Ascending aorta (tissue), 2 donors: ENCODE measurements at places on chromosomes 2 and 18. TPM values are rescaled to one million over a fixed set of nuclear protein-coding genes. Genes with fewer than 3 reads are reported as not detected.
A peak's percentile ranks its signal among the peaks of the same experiment; 100 is the strongest.

- H3K4me3 ChIP-seq = no peak overlapping the region
- no peaks in the 10 kb centered on the region for H3K27me3 ChIP-seq
Measured at GRCh38 chr2:70658476-70658875, 104.8 kb upstream of the TGFA start.

DNA sequence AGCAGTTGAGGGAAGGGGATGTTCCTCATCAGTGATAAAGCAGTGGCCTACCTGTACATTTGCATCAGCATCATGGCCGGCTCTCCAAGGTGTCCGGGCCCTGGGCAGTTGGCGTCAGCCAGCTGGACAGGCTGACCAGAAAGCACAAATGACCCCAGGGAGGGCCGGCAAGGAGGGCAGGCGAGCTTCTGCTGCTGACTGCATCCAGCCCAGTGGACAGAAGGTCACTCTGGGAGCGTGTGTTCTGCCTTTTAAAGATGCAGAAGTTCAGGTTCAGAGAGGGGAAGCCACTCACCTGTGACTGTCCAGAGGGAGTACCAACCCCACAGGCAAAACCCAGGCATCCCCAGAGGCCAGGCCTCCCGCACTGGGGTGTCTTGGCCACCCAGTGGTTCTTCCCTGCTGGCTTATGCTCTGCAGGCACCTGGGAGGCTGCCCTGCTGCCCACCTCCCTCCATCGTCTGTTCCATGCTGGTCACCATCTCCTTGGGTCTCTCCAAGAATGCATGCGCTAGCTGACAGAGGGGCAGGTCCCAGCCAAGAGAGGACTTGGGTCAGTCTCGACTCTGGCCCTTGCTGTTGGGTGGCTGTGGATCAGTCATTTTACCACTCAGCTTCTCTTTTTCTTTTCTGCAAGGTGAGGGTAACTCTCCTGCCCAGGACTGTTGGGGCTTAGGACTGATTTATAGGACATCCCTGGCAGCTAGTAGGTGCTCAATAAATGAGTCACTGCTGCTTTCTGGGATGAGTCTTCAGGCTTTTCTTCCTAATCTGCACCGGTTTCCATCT is 89.9 kb downstream of the INHBB start:
- H3K27me3 ChIP-seq = no peaks in the 10 kb centered on the region
- no peaks in the 10 kb centered on the region for H3K36me3 ChIP-seq
- H3K27ac ChIP-seq = no peak overlapping the region
- DNase-seq = no peak

DNA sequence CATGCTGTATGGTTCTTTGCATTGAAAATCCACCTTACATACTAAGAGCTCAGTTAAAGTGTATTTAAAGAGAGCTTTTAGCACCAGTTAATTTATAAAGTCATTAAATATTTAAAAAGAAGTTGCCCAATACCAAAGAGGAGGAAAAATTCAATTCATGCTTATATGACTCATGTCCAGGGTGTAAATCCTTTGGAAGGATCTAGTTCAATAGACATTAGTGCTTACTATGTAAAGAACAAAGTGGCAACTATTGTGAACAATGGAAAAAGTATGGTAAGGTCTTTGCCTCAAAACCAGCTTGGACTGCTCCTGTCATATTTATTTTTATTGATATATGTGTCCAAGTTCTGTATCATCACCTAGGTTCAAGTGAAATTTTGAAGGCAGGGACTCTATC is 90.5 kb downstream of the SCN9A start:
- no peak overlapping the region for H3K4me3 ChIP-seq
- no peak overlapping the region for H3K27ac ChIP-seq
- no peaks in the 10 kb centered on the region for H3K36me3 ChIP-seq

DNA sequence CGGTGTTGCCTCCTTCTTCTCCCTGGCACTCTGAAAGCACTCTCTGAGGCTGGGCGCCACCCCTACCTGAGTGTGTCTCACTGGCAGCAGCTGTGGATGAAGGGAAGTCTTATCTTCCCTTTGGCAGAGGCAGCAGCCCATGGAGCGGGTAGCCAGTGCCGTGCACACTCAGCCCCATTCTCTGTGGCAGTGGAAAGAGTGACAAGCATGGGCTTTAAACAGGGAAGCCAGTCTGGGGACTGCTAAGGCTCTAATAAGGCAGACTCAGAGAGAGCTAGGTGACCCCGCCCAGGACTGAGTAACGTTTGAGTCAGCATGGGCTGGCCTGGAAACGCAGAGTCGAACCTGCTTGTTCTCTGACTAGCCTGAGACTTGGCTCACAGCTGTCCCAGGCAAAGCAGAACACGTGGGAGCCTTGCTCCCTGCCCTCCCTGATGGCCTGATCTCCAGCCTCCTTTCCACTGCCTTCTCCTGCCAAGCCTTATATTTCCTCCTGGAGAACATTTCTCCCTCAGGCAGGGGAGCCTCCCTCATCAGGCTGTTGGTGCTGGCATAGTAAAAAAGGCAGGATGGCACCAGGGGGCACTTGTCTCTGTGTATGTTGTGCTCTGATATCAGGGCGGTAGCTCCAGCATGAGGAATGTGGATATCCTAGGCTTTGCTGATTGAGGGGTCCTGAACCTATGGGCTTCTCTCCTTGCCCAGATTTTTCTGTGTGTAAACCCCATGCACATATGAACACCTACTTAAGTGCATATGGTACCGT is 93.9 kb upstream of the LGALSL start:
- H3K27ac ChIP-seq = peak overlapping the region; percentile 78
- peaks cover 10% of the 10 kb centered on the region for H3K4me1 ChIP-seq
- H3K27me3 ChIP-seq = no peaks in the 10 kb centered on the region
- no peak overlapping the region for H3K4me3 ChIP-seq
- no peaks in the 10 kb centered on the region for H3K36me3 ChIP-seq

DNA sequence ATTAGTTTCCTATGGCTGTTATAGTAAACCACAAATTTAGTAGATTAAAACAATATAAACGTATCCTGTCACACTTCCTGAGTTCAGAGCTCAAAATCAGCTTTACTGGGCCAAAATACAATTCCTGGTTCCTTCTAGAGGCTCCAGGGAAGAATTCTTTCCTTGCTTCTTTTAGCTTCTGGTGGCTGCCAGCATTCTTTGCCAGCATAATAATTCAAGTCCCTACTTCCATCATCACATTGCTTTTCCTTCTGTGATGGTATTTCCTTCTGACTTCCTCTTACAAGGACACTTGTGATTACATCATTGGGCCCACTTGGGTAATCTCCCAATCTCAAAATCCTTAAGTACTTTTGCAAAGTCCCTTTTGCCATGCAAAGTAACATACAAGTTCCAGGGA is 40.6 kb downstream of the MOB4 start:
- H3K4me3 ChIP-seq = no peak overlapping the region
- H3K27ac ChIP-seq = peak overlapping the region; percentile 45
- no peaks in the 10 kb centered on the region for H3K27me3 ChIP-seq
- DNase-seq = no peak

DNA sequence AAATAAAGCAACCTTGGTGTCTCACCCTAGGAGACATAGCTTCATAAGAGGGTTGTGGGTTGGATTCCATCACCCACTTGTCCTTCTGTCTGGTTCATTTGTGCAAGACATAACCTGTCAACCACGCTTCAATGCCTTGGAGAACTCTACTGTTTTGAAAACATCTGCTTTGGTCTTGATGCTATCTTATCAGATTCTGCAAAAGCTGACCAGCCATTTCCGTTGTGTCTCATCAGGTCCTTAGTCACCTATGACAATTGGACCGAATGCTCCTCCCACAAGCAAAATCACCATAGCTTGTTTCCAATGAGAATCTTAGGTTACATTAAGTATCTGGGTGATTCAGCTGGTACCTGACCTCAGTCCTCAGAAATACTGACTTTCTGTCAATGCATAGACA is 35.4 kb downstream of the STAT4 start:
- H3K4me3 ChIP-seq = no peak overlapping the region
- H3K4me1 ChIP-seq = no peaks in the 10 kb centered on the region
- no peak overlapping the region for H3K27ac ChIP-seq

DNA sequence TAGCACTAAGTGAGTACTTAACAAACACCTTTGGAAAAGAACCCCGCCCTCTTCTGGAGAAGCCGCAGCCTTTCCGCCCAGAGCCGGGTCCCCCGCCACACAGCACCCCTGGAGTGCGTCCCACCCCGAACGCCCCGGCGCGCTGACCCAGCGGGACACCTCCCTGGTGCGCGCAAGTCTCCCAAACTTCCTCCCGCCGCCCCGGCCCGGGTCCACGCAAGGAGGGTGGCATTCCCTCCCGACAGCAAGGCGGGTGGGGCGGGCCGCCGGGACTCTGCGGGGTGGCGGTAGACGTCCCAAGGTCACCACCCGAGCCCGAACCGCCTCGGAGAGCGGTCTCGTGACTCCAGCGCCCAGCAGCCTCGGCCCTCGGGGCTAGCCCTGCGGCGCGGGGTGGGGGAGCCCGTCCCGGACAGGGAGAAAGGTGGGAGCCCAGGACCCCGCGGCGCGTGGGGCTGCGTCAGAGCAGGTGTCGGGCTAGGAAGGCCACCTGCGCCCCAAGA is 598 bp downstream of the CCDC93 start:
- peaks cover 3% of the 10 kb centered on the region for H3K4me1 ChIP-seq
- peak overlapping the region; percentile 79 for H3K27ac ChIP-seq
- no peak for DNase-seq
- peaks cover 3% of the 10 kb centered on the region for H3K36me3 ChIP-seq
- H3K27me3 ChIP-seq = no peaks in the 10 kb centered on the region

- no peaks in the 10 kb centered on the region for H3K27me3 ChIP-seq
- no peaks in the 10 kb centered on the region for H3K4me1 ChIP-seq
- no peak for DNase-seq
Measured at GRCh38 chr2:675460-675859, 1.7 kb downstream of the TMEM18 start.

GRCh38 chr2:72892506-72893173 is 5.4 kb downstream of the SPR start:
- no peak overlapping the region for H3K4me3 ChIP-seq
- H3K27ac ChIP-seq = no peak overlapping the region
- H3K36me3 ChIP-seq = no peaks in the 10 kb centered on the region
- H3K4me1 ChIP-seq = peaks cover 5% of the 10 kb centered on the region

DNA sequence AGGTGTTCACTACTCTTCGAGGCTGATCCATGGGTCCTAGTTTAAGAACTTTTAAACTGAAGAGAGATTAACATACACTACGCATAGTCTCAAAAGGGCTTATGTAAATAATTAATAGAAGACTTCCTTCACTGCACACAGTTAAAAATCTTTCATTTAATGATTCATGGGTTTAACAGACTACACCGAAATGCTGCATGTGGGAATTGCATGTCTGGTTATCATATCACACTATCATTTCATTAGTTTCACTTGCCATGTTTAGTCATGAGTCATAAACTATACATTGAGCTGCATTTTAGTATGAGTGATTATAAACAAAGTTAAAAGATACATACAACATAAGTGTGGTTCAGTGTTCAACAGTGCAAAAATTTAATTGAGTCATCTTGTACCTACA is 31.2 kb downstream of the GLS start:
- H3K27ac ChIP-seq = no peak overlapping the region
- no peak for DNase-seq
- no peaks in the 10 kb centered on the region for H3K27me3 ChIP-seq
- H3K36me3 ChIP-seq = peaks cover 34% of the 10 kb centered on the region

DNA sequence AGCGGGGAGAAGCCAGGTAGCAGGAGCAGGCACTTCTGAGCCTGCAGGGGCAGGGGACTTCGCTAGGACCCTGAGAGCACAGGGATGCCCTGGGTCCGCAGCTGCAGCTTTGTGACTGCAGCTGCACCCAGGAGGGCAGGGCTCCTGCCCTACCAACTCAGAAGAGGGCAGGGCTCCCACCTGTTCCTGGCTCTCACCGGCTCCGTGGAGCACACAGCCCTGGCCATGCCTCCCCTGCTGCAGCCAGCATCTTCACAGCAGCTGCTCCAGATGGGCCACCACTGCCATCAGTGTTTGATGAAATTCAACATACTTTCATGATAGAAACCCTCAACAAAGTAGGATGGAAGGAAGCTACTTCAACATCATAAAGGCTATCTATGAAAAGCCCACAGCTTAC is 92.7 kb downstream of the FAM210A start:
- no peak overlapping the region for H3K4me3 ChIP-seq
- DNase-seq = no peak
- no peaks in the 10 kb centered on the region for H3K36me3 ChIP-seq

GRCh38 chr18:60585670-60586069 is 213.1 kb upstream of the MC4R start:
- H3K4me3 ChIP-seq = no peak overlapping the region
- no peaks in the 10 kb centered on the region for H3K36me3 ChIP-seq
- no peaks in the 10 kb centered on the region for H3K27me3 ChIP-seq
- no peak overlapping the region for H3K27ac ChIP-seq
- no peaks in the 10 kb centered on the region for H3K4me1 ChIP-seq
- DNase-seq = no peak

GRCh38 chr2:192002418-192002817 is 155.5 kb upstream of the CAVIN2 start:
- H3K4me1 ChIP-seq = no peaks in the 10 kb centered on the region
- DNase-seq = no peak
- H3K36me3 ChIP-seq = no peaks in the 10 kb centered on the region
- H3K4me3 ChIP-seq = no peak overlapping the region
- no peaks in the 10 kb centered on the region for H3K27me3 ChIP-seq

DNA sequence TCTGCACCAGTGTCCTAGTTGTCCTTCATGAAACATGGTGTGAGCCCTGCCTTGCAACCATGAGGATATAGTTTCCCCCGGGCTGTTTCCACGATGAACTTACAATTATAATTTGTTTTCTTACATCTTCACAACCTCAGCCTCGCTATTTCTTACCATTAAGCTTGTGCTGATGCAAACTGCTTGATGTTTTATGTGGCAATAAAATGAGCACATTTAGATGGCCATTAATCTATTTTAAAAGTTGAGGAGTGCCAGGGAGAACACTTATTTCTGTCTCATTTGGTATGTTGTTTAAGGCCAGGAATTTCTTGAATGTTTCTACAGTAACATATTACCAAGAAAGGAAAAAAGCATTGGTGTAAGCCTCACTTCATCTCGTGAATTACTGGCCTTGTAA is 214.5 kb upstream of the SLC8A1 start:
- no peaks in the 10 kb centered on the region for H3K36me3 ChIP-seq
- H3K4me1 ChIP-seq = peaks cover 2% of the 10 kb centered on the region
- peak overlapping the region; percentile 1 for H3K27ac ChIP-seq
- DNase-seq = no peak

- H3K36me3 ChIP-seq = no peaks in the 10 kb centered on the region
- no peak overlapping the region for H3K27ac ChIP-seq
- H3K4me3 ChIP-seq = no peak overlapping the region
- H3K4me1 ChIP-seq = peaks cover 18% of the 10 kb centered on the region
Measured at GRCh38 chr2:43321446-43321845, 95.0 kb upstream of the ZFP36L2 start.

GRCh38 chr2:217360781-217361482 is 501.1 kb upstream of the TNP1 start:
- peak overlapping the region; percentile 83 for H3K27ac ChIP-seq
- H3K4me1 ChIP-seq = peaks cover 18% of the 10 kb centered on the region
- no peak for DNase-seq
- peak overlapping the region; percentile 10 for H3K4me3 ChIP-seq
- H3K36me3 ChIP-seq = no peaks in the 10 kb centered on the region

DNA sequence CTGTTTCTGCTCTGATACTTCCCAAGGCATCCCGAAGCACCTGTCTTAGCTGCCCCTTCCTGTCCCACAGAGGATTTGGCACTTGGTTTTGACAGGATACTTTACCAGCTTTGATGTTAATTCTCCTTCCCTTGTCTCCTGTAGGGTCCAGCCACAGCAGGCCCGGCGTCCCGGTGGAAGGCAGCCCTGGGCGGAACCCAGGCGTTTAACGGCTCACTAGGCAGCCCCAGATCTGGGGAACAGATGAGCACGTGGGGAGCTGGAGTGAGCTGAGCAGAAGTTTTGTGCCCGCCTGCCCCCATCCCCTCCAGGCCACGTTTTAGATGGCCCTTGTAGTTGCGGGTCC is 11.4 kb downstream of the ANKRD23 start:
- no peak overlapping the region for H3K27ac ChIP-seq
- no peaks in the 10 kb centered on the region for H3K4me1 ChIP-seq
- H3K27me3 ChIP-seq = no peaks in the 10 kb centered on the region
- DNase-seq = no peak

TMEM17 gene
- not detected for total RNA-seq

UGT1A9 gene
- not detected for total RNA-seq

CFC1 gene
- total RNA-seq = not detected

DYSF gene
- total RNA-seq = 58.3 TPM

FOXI3 gene
- not detected for total RNA-seq

NEU4 gene
- total RNA-seq = not detected
